ENCODE measurements at places on chromosomes 12 and 14.

DNA sequence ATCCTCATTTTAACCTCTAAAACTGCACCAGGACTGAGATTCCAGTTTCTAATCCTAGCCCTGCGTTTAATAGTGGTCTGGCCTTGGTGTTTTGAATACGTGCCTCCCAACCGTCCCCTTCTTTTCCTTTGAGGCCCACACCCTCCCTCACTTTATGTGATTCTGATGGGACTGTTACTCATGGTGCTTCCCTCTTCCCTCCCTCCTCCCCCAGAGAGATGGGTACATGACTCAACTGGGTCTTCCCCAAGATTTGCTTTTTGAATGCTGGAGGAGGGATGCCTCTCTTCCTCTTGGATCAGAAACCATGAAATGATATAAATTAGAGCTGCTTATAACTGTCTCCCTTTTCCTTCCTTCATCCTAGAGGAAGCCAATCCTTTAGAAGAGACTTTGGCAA lies 8.2 kb upstream of the PPP2R5E start:
- DNase-seq, result no peak

- DNase-seq, result no peak
These were observed 30.9 kb downstream of the BTBD7 start for GRCh38 chr14:93301821-93302447.

DNA sequence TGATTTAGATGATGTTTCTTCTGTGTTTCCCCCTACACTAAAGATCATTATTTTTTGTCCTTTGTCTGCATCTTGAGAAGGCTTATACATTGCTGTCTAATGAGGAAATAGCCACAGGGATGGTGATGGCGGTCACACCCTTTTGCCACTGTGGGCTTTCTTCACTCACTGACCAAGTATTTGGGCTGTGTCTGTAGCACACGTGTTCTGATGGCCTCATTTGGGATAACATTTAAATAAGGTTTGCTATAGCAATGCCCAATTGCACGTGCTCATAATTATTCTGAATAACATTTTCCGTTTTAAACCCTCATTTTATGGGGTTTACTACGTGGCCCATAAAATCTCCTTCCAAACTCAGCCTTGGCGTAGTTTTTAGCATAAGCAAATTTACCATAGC lies 230.3 kb upstream of the PRICKLE1 start:
- DNase-seq, result no peak

- no peak for DNase-seq
These were observed 723.7 kb upstream of the USP15 start for GRCh38 chr12:61536525-61536924.

DNA sequence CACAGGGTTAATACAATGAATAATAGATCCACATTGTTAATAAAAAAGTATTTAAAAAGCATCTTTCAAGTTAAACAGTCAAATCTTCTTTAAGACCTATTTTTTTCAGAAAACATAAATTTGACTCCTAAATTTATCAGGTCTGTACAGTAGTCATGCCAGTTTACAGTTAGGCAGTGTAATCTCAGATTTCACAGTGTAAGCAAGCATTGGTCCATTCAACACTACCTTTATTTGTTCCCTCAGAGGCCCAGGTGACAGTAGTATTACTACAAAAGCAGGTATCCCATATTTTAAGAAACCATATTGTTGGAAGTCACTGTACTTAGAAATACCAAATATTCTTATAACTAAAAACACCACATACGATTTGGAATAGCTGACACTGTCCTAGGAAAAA lies 6.1 kb downstream of the ATP2B1 start:
- DNase-seq, result no peak

DNA sequence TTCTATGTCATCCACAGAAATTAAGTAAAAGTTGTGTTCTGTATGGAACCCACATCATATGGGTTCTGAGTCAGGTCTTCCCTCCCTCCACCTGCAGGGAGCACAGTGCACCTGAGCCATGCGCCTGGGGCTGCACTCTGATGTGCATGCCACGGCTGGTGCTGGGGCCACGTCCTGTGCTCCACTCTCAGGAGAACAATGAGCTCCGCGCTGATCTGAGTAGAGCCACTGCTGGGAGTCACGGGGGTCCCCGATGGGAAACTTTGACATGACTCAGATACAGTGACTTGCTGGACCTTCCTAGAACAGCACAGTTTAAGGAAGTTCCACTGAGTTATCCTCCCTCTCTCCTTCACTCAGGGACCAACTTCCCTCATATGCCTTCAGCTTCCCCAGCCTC lies 683.4 kb downstream of the TMEM121 start:
- no peak for DNase-seq
